ENCODE measurements at places on chromosomes 1 and 21. TPM values are rescaled to one million over a fixed set of nuclear protein-coding genes. Genes with fewer than 3 reads are reported as not detected.

DNA sequence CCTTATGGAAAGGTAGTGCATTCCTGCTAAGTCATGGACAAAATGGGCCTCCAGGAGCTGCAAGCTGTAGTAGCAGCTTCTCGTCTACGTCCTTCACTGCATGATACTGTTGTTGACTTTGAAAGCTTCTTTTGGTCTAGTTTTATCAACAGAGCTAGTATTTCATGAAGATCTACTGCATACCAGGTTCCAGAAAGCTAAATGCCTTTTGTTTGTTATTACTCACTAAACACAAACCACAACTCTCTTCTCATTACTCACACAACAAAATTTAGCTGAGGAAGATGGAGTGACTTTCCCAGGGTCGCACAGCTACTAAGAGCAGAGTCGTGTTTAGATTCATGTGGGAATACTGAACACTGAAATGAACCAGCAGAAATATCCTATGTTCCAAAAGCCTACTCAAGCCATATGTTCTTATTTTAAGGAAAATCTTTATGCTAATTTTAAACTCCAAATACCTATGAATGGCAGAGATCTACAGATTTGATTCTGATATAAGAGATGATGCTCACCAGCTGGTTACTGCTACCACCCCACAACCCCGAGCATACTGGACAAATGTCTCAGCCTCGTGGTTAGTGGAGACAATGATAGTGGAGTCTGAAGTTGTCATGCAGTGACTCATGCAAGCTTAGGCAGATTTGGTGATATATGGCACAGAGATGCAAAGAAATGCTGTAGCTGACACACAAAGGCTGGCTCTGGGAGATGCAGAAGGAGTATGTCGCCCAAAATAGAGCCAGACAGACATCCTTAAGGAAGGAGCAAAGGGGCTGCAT, 20.6 kb downstream of the PGBD2 start:
- H3K27ac ChIP-seq, result no peak overlapping the region
- no peak overlapping the region for H3K4me3 ChIP-seq
- H3K27me3 ChIP-seq, result no peaks in the 10 kb centered on the region

- peaks cover 18% of the 10 kb centered on the region for H3K4me1 ChIP-seq
- peak overlapping the region; percentile 81 for H3K27ac ChIP-seq
- H3K27me3 ChIP-seq, result no peaks in the 10 kb centered on the region
- DNase-seq, result no peak
These were observed 19.5 kb upstream of the ARHGEF10L start for GRCh38 chr1:17520041-17520440.

DNA sequence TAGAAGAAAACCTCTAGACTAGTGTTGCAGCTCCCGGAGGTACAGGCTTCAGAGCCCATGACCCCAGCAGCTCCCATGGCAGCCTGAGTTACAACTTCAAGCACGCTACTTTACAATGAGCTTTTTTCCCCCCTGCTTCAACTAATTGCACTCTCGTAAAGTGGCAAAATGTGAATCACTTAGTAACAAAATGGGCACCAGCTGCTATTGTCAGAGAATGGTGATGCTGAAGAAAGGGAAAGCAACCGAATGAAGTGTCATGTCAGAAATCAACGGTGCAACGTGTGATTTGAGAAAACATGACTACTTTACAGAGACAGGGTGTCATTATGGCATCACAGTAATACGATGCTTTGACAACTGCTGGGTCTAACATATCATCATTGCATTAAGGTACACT, 40.5 kb downstream of the ESRRG start:
- no peak overlapping the region for H3K27ac ChIP-seq
- no peak overlapping the region for H3K4me3 ChIP-seq
- DNase-seq, result no peak
- H3K27me3 ChIP-seq, result no peaks in the 10 kb centered on the region
- no peaks in the 10 kb centered on the region for H3K4me1 ChIP-seq

DNA sequence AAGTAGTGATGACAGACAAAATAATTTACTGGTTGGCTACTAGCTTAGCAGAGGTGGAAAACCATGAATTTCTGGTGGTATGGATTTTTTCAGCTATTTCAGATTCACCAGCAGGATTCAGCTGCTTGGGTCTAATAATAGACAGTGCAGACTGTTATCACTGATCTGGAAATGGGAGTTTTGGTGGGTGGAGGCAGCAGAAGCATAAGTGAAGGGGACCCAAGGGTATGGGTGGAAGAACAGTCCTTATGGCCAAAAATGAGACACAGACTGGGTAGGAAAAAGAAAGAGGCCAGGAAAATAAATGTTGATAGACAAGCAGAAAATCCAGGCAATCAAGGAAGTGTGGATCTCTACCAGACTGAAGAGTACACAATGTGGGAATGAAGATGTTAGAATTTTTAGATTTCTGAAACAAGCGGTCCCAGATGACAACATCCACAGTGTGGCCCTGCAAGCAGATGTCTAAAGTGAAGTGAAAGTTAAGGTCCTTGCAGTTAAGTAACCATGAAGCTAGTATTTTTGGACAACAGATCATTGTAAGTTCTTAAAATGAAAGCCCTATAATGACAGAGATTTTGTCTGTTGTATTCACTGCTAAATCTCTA, 24.7 kb downstream of the LYST start:
- H3K4me3 ChIP-seq, result no peak overlapping the region
- H3K4me1 ChIP-seq, result peaks cover 38% of the 10 kb centered on the region
- no peaks in the 10 kb centered on the region for H3K27me3 ChIP-seq
- DNase-seq, result no peak
- no peak overlapping the region for H3K27ac ChIP-seq

DNA sequence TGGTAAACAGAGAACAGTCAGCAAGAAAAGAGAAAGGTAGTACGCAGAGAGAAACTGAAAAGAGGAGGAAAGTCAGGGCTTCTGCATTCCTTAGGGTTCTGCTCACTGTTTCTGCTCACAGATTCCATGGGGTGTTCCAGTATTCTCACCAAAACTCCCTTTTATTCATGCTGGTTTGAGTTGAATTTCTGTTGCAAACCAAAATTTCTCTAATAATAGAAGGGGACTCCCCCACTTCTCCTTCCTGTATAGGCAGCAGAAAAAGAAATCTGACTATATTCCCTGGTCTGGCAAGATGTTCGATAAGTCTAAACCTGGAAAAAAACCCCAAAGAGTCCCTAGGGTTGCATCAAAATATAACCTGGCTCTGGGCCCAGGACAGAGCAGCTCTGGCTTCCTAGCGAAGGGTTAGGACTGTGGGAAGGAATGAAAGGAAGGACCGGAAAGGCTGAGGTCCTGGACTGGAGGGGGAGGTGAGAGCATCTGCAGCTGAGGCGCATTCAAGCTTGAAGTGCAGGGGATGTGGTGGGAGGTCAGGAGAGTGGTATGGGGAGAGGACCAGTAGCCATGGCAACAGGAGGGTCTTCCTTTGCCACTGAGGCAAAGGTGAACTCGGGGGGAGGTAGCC, 18.8 kb upstream of the RGS16 start:
- no peak overlapping the region for H3K27ac ChIP-seq
- peaks cover 36% of the 10 kb centered on the region for H3K4me1 ChIP-seq
- H3K27me3 ChIP-seq, result no peaks in the 10 kb centered on the region
- no peak overlapping the region for H3K4me3 ChIP-seq

- H3K27ac ChIP-seq, result no peak overlapping the region
- no peak overlapping the region for H3K4me3 ChIP-seq
- H3K4me1 ChIP-seq, result peaks cover 19% of the 10 kb centered on the region
- DNase-seq, result peak; percentile 15
- H3K27me3 ChIP-seq, result no peaks in the 10 kb centered on the region
These were observed 48.3 kb downstream of the TRIM62 start for GRCh38 chr1:33133478-33134105.

- no peaks in the 10 kb centered on the region for H3K36me3 ChIP-seq
- peaks cover 3% of the 10 kb centered on the region for H3K4me1 ChIP-seq
- H3K27me3 ChIP-seq, result no peaks in the 10 kb centered on the region
These were observed 407.2 kb downstream of the HLX start for GRCh38 chr1:221286399-221286798.

- no peak for DNase-seq
- H3K4me3 ChIP-seq, result no peak overlapping the region
- no peaks in the 10 kb centered on the region for H3K27me3 ChIP-seq
- H3K27ac ChIP-seq, result no peak overlapping the region
These were observed 122.6 kb upstream of the TNFSF4 start for GRCh38 chr1:173329726-173330125.

GRCh38 chr1:28449904-28450303, 55.9 kb upstream of the RCC1 start:
- H3K27ac ChIP-seq, result peak overlapping the region; percentile 32
- H3K4me1 ChIP-seq, result peaks cover 16% of the 10 kb centered on the region
- no peaks in the 10 kb centered on the region for H3K27me3 ChIP-seq
- DNase-seq, result no peak
- H3K4me3 ChIP-seq, result no peak overlapping the region

DNA sequence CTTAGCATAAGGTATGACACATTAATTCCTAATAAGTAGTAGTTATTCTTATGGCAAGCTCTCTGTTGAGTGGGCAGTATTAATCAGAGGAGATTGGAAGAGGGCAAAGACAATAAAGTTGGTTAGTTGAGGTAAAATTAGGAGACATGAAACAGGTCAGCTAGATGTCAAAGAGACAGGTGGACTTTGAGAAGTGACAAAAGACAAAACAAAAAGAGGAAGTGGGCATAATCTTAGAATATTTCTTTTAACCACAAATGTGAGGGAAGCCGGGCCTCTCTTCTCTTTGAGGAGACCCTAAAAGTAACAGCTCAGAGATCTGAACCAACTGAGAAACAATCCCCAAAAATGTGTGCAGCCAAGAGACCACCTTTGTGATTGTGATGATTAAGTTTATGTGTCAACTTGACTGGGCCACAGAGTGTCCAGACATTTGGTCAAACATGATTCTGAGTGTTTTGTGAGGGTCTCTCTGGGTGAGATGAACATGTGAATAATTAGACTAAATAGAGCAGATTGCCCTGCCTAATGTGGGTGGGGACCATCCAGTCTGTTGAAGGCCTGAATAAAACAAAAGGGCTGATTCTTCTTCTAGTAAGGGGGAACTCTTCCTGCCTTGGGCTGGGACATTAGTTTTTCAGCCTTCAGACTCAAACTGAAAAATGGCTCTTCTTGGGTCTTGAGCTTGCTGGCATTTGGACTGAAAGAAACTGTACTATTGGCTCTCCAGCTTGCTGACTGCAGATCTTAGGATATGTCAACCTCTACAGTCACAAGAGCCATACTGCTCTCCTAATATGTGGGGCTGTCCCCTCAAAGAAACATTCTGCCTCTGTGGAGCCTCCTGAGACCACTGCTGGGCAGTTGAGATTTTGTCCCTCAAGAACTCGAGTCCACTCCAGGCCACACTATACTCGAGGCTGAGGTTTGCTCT, 40.0 kb downstream of the FCRL5 start:
- H3K27me3 ChIP-seq, result no peaks in the 10 kb centered on the region
- no peaks in the 10 kb centered on the region for H3K4me1 ChIP-seq
- DNase-seq, result no peak
- no peak overlapping the region for H3K27ac ChIP-seq
- H3K4me3 ChIP-seq, result no peak overlapping the region
- no peaks in the 10 kb centered on the region for H3K36me3 ChIP-seq

DNA sequence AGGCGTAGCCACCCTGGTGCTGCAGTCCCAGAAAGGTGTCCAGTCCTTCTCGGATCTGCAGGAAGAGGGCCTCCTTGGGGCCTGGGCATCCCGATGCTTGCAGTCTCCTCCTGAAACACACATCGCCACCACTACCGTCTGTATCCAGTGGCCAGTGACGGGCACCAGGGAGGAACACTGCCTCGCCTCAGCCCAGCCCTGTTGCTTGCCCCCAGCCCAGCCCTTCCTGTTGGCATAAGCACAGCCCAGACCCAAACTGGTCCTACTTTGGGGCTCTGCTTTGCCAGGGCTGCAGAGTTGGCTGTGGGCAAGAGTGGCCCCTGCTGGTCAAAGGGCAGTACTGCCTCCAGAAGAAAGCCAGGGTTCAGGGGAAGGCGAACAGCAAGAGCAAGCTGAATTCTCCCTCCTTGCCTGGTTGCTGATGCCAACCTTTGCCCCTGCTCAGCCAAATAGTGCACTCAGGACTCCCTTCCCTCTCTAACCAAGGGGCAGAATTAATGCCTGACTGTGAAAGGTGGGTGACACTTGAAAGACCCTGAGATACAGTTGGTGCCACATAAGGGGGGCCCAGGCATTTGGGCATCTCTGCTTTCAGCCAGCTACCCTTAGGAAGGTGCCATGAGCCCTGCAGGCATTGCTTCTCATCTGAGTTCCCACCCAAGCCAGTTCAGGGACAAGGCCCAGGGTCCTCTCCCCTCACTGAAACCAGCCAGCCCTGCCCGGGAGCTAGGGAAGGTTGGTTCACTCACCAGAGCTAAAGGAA, 11.1 kb upstream of the ARHGEF2 start:
- DNase-seq, result no peak
- H3K27ac ChIP-seq, result no peak overlapping the region
- H3K4me3 ChIP-seq, result peak overlapping the region; percentile 38
- H3K36me3 ChIP-seq, result no peaks in the 10 kb centered on the region
- peaks cover 12% of the 10 kb centered on the region for H3K4me1 ChIP-seq

GRCh38 chr1:229106526-229107125, 164.3 kb upstream of the RAB4A start:
- no peaks in the 10 kb centered on the region for H3K27me3 ChIP-seq
- DNase-seq, result no peak
- peaks cover 40% of the 10 kb centered on the region for H3K4me1 ChIP-seq
- H3K4me3 ChIP-seq, result no peak overlapping the region
- no peak overlapping the region for H3K27ac ChIP-seq
- H3K36me3 ChIP-seq, result no peaks in the 10 kb centered on the region

- no peaks in the 10 kb centered on the region for H3K36me3 ChIP-seq
- H3K4me3 ChIP-seq, result no peak overlapping the region
- DNase-seq, result peak; percentile 35
- no peaks in the 10 kb centered on the region for H3K27me3 ChIP-seq
- no peaks in the 10 kb centered on the region for H3K4me1 ChIP-seq
- no peak overlapping the region for H3K27ac ChIP-seq
These were observed 8.3 kb upstream of the EPB41 start for GRCh38 chr1:28905921-28906666.

DNA sequence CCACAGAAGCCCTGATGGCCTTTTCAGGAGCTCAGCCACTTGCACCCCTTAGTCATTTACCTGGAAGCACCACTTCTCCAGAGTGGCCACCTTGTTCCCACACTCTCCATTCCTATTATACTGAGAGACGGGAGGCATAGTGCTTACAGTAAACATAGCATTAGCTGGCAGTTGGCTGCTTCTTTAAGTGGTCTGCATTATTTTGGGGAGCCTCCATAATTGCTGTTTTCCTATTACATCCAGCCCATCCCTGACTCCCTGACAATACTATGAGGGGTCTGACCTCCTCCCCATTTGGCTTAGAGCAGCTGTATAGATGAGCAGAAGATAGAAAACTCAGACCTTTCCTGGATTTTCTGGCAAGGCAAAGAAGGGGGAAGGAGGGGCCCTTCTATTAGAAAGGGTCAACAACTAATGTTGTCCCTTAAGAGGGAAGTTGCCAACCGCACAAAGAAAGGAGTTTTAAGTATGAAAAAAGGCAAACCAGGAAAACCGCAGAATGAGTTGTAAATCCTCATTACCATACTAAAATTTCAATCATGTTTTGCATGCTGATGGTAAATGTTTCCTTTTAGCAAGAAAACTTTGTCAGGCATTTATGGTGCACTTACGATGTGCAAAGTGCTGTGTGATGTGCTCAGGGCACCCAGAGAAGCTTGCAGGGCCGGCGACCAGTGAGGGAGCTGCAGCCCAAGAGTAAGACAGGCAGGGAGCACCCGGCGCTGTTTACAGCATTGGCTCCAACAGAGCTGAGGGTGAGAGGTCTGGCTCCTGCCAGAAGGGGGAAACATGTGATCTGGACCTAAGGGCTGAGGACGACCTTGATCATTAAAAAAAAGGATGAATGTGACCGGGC, 167.3 kb downstream of the ZZZ3 start:
- H3K4me3 ChIP-seq, result no peak overlapping the region
- no peak overlapping the region for H3K27ac ChIP-seq
- H3K36me3 ChIP-seq, result no peaks in the 10 kb centered on the region
- H3K4me1 ChIP-seq, result peaks cover 9% of the 10 kb centered on the region

Gene CYP4X1
- 8.1 TPM for total RNA-seq

Gene TSTD1
- 123 TPM for total RNA-seq

Gene OR2L5
- not detected for total RNA-seq

Gene RHEX
- total RNA-seq, result not detected

Gene RAB4A
- 78.4 TPM for total RNA-seq

Gene CHI3L1
- total RNA-seq, result 135 TPM

Gene NDUFS5
- total RNA-seq, result 371 TPM

All from suprapubic skin (tissue), 4 donors.